H9 (cell line): ENCODE measurements at places on chromosomes 1 and 21. TPM values are rescaled to one million over a fixed set of nuclear protein-coding genes. Genes with fewer than 3 reads are reported as not detected.

DNA sequence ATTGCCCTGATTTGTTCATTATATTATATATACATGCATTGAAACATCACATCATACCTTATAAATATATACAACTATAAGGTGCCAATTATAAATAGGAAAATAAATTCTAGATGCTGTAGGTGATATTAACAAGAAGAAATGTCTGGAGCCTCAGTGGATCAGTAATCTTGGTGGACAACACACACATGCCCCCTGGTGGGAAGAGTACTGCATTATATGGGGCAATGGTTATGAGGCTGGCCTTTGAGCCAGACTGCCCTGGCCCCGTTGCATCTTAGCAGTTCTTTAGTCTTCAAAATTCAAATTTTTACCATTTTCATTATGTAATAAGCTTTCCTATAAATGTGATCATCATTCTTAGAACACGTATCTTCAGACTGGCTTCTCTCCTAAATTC is 335.0 kb upstream of the GREM2 start:
- H3K4me1 ChIP-seq, result no peaks in the 10 kb centered on the region
- no peak overlapping the region for H3K4me3 ChIP-seq
- H3K36me3 ChIP-seq, result no peaks in the 10 kb centered on the region
- no peaks in the 10 kb centered on the region for H3K27me3 ChIP-seq
- no peak overlapping the region for H3K27ac ChIP-seq

DNA sequence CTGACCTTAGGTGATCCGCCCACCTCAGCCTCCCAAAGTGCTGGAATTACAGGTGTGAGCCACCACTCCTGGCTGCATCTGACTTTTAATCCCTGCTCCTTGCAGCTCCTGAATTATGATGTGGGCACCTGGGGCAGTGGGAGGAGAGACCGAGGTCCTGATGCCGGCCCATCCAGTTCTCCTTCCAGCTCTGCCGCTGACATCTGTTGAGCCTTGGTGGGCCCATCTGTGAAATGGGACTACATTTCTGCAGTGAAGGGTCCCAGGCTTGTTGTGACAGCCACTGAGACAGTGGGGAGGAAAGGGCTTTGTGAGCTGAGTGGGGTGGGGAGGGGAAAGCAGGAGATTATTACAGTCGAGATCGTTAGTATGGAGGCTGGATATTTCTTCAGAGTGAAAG is 11.8 kb downstream of the PLA2G2F start:
- DNase-seq, result no peak
- no peak overlapping the region for H3K27ac ChIP-seq
- no peaks in the 10 kb centered on the region for H3K36me3 ChIP-seq
- H3K4me1 ChIP-seq, result no peaks in the 10 kb centered on the region
- H3K27me3 ChIP-seq, result no peaks in the 10 kb centered on the region

DNA sequence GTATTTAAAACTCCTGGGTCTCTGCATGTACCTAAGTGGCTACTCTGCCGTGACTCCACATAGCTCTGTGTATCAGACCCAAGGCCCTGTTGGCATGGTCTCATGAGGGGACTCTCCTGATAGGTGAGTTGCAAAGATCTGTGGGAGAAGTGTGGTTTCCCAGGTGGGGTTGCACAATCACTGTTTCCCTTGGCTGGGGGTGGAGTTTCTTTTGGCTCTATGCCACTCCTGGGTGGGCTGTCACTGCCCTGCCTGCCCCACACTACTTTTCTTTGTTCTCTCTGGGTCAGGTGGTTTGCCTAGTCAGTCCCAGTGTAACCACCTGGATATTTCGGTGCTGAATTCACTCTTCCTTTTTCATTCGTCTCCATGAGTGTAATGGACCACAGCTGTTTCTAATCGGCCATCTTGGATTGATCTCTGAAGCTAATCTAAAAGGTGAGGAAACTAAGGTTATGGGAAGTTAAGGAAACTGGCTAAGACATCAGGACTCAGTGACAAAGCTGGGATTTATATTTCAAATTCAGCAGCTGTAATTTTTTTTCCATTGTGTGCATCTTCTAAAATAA is 97.1 kb upstream of the CACYBP start:
- H3K4me1 ChIP-seq, result peaks cover 7% of the 10 kb centered on the region
- H3K36me3 ChIP-seq, result peaks cover 80% of the 10 kb centered on the region
- H3K27ac ChIP-seq, result no peak overlapping the region
- DNase-seq, result no peak
- H3K4me3 ChIP-seq, result no peak overlapping the region
- no peaks in the 10 kb centered on the region for H3K27me3 ChIP-seq

GRCh38 chr1:109902204-109902985 is 8.3 kb upstream of the CSF1 start:
- H3K4me1 ChIP-seq, result no peaks in the 10 kb centered on the region
- DNase-seq, result no peak
- no peak overlapping the region for H3K27ac ChIP-seq
- no peaks in the 10 kb centered on the region for H3K36me3 ChIP-seq

Gene CLDN17
- not detected in 2 replicates for total RNA-seq
